ENCODE measurements at places on chromosomes 7 and 10.

GRCh38 chr10:101614663-101615524 is 26.8 kb downstream of the DPCD start:
- DNase-seq = no peak

- DNase-seq = no peak
Measured at GRCh38 chr7:139541600-139542307, 18.3 kb downstream of the CLEC2L start.

DNA sequence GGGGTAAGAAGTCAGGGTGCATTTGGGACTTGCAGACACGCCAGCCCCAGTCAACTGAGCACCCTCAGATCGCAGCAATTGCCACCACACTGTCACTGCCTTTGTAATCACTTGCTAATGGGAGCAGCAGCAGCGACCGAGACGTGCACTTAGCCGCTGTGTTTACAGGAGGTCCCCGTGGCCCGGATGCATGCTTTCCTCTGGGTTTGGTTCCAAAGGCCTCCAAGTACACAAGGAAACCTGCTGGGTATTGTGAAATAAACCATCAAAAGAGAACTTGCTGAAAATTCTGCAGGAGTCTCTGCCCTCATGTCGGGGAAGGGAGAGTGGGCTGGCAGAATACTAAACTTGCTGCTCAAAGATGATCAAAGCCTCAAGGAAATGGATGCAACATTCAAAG is 341.7 kb downstream of the DNAJB6 start:
- DNase-seq = no peak

DNA sequence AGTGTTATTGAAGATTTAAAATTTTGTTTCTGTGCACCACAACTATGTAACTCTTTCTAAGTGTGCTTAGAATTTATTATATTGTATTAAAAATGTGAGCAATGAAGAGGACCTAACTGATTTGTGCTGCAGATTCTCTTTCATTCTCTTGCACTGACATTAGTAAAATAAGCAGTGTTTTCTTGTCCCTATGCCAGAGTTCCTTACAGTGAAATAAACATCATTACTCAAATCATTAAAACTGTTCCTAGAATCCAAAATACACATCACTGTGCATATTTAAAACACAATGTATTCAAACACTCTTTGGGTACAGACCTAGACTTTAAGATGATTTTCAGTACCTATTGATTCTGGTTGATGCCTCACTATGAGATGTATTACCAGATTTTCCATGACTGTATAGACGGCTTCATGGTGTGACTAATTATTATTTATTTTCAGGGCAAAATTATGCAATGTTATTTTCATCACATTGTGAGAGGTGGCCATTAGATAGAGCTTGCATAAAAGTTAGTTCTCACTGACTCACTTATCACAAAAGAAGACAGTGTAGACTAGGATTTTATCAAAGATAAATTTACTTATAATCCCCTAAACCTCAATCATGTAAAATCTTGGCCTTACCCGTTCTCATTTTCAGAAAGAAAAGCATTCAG is 93.4 kb downstream of the PTPRZ1 start:
- DNase-seq = no peak

GRCh38 chr10:1571587-1572237 is 165.6 kb downstream of the ADARB2 start:
- DNase-seq = no peak
